ENCODE measurements at places on chromosomes 2 and 18. TPM values are rescaled to one million over a fixed set of nuclear protein-coding genes. Genes with fewer than 3 reads are reported as not detected.

The FOXI3 gene
- not detected for total RNA-seq

The ANO7 gene
- total RNA-seq, result 0.36 TPM

The IL36B gene
- total RNA-seq, result not detected

The DNAJC5G gene
- total RNA-seq, result not detected

The SIX3 gene
- total RNA-seq, result not detected

The SEPTIN10 gene
- 83.9 TPM for total RNA-seq

The TEKT4 gene
- not detected for total RNA-seq

The MYO5B gene
- total RNA-seq, result 0.56 TPM

The UBR3 gene
- 51.9 TPM for total RNA-seq

The PIKFYVE gene
- 31.4 TPM for total RNA-seq

The IL1R2 gene
- total RNA-seq, result not detected

The ALKAL2 gene
- not detected for total RNA-seq

The GKN2 gene
- total RNA-seq, result not detected

The ACVR1C gene
- total RNA-seq, result 0.18 TPM

The TNFRSF11A gene
- under 0.01 TPM for total RNA-seq
